ENCODE measurements at places on chromosomes 5 and 9. TPM values are rescaled to one million over a fixed set of nuclear protein-coding genes. Genes with fewer than 3 reads are reported as not detected.

- DNase-seq: no peak
These were observed 24.1 kb downstream of the TENT4A start for GRCh38 chr5:6737043-6737941.

DNA sequence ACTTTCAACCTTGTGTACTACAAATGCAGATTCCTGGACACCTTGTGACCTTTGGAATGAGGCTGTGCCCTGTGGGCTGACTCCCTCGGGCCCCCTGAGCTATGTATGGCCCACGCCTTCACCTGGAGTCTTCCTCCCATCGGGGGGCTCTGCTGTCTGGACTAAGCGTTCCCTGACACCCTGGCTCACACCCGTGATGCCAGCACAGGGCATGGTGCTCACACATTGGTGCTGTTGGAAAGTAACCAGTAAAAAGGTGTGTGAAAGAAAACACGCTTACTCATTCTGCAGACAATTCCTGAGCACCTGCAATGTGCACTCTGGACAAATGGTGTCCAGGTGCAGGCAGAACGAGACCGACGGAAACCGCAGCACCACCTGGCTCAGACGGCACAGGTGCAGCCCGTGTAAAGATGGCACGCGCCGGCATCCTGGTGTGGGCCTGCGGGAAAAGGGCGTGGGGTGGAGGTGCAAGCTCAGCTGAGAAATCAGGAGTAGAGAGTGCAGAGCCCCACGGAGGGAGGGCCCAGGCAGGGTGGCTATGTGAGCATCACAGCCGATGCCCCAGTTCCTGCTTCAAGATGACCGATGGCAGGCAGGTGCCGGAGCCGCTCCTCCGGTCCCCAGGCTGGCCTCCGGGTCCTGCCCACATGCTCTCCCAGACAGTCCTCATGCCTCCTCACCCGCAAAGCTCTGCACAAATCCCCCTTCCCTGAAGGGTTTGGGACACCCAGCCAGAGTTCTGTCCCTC is 11.0 kb downstream of the LPCAT1 start:
- DNase-seq: no peak

OLFML2A gene
- total RNA-seq: 63.6 TPM

CDX1 gene
- total RNA-seq: not detected

RNF208 gene
- 0.40 TPM for total RNA-seq

GRCh38 chr5:79653843-79654242 is 35.8 kb upstream of the CMYA5 start:
- no peak for DNase-seq

DNA sequence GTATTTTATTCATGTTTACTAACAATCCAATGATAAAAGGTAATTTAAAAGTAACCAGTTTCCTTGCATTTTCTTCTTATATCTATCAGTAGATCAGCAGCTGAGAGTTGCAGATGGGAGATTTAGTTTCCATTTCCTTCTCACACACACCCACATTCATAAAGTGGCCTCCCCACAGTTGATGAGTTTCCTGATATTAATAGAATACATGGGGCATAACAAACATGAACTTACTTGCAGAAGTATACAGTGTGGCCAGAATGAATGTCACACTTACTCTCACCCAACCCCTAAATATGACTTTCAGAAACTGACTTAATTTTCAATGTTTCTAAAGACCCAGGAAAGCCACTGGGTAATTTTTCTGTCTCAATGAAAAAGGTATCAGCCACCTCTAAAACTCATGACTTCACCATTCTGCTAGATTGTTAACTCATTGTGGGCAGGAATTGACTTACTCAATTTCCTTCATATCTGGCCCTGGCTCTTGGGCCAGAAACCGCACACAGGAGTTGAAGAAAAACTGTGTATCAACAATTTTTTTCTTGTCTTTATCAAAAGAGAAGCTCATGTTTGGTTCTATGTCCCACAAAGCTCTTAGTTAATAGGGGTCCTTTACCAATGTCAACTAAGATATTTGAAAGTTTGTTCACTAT is 63.5 kb upstream of the OSMR start:
- DNase-seq: no peak

C9orf50 gene
- not detected for total RNA-seq

GRCh38 chr5:112915831-112916230 is 6.2 kb downstream of the REEP5 start:
- no peak for DNase-seq

CEP78 gene
- total RNA-seq: 25.8 TPM

- DNase-seq: no peak
These were observed 244.3 kb upstream of the ZNF608 start for GRCh38 chr5:124990723-124991122.

GRCh38 chr9:36082931-36083330 is 46.2 kb downstream of the RECK start:
- DNase-seq: no peak

APBA1 gene
- 0.05 TPM for total RNA-seq

TRIM23 gene
- 13.9 TPM for total RNA-seq

DNA sequence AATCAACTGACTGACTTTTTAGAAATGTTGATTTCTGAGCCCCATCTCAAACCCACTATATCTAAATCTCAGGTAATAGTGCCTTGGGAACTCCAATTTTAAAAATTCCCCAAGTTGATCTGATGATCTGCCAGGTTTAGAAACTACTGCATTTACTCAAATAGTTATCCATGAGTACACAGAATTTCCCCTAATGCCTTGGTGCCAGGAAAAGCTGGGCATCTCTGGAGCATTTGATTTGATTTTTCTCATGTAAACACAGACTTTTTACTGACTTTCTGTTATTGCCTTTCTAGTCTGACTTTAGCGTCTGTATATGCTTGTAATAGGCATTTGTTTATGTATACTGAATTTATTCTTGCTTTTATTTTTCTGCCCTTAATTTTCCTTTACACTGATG is 35.8 kb downstream of the MTREX start:
- DNase-seq: no peak

OR13C4 gene
- total RNA-seq: not detected

- no peak for DNase-seq
These were observed 57.9 kb upstream of the ERBIN start for GRCh38 chr5:65868509-65868908.

DNA sequence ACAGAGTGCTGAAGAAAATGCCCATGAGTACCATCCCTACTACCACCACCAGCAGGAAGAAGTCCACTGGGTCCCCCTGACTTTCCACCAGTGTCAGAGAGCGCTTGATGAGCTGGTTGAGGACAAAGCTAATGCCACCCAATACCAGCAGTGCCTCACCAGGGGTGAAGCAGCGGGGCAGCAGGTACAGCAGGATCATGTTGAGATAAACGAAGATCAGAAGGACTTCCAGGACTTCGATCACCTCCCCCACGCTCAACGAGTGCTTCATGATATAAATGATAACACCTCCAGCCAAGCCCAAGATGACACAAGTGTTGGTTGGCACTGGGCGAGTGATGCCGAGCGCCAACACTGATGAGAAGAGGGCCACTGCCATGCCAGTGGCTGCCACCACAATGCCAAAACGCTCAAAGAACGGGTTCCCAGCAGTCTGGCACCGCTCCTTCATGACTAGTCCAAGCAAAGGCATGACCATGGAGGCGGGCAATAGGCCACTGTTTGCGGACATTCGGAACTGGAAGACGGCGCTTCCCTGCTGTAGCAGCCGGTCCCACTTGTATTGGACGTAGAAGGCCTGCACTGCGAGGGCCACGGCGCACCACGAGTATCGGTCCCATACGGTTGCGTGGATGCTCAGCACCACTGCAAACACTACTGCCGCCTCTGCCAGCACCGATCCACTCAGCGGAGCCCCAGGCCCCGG is 679 bp downstream of the DOLK start:
- DNase-seq: no peak

DNA sequence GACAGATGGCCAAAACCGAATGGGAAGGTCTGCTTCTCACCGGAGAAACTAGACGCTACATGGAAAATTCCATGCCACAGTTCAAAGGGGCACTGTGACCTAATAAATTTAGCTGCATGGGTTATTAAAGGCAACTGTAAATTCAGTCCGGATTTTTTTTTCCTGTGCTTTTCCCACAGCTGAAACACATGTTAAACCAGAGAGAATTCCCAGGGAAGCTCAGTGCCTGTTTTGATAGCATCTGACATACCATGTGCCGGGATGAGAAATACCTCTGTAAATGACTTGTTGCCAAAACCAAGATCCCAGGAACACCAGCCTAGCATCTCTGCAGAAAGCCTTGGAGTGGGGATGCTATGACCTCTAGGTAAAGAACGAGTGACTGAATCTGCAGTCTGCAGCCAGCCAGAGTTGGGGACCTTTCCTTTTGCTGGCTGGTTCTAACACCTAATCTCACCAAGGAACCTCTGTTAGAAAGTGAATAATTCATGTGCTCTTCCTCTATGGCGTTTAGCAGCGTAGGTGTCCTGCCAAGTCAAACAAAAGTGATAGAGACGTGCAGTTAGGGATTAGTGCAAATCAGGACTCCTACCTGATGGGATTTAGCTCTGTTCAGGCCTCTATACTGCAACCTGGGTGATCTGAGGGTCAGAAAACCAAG is 77.9 kb downstream of the SLIT3 start:
- no peak for DNase-seq

DNA sequence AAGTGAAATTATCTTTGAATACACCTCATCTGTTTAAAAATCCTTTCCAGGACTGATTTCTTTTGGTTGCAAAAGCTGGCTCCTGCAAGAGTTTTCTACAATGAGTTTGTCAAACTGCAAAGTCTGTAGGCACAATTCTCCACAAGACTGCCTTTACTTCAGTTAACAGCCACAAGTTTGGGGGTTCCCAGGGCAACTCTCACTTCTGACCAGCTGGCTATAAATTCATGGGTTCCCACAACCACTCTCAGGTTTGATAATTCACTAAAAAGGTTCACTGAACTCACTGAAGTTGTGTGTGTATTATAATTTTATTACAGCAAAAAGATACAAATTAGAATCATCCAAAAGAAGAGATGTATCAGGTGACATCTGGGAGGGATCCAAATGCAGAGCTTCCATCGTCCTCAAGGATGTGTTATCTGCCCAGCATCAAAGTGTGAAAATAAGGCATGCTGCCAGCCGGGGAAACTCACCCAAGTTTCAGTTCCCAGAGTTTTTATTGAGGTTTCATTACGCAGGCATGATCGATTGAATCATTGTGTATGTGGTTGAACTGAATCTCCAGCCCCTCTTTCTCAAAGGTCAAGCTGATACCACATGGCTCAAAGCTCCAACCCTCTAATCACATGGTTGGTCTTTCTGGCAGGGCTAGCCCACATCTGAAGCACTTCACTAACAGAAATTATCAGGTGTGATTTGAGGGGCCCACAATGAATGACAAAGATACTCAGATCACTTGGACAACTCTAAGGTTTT is 19.0 kb upstream of the PSIP1 start:
- DNase-seq: no peak

TUSC1 gene
- 13.7 TPM for total RNA-seq

DNA sequence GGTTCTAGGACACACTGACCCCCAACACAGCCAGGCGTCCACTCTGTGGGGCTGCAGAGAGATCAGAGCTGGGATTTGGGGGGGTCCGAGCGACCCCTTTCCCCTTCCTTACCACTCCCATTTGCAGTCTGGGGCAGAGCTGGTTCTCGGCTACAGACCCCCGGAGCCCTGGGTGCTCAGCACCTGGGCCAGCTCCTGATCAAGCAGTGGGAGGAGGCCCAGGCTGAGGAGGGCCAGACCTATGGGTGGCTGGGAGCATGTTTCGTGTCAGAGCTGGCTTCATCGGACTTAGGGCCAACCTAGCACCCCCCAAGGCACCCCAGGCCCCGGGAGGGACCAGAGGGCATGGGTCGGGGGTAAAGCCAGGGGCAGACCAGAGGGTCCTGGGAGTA is 7.6 kb downstream of the GRIN1 start:
- no peak for DNase-seq

- DNase-seq: no peak
These were observed 445.9 kb downstream of the NTRK2 start for GRCh38 chr9:85115473-85115872.

DNA sequence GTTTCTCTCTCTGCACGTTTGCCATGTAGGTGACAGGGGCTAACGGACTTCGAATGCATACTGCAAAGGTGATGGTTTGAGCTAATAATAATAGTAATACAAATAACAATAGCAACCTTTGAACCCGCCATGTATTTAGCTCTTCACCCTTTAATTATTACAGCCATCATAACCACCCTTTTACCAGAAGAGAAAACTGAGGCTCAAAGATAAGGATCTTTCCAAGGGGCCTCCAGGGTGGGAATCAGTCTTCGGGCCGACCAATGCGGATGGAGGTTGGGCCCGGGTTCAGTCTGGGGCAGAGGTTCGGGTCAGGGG is 494 bp downstream of the CDKN2AIPNL start:
- no peak for DNase-seq

PCDHGA2 gene
- 0.12 TPM for total RNA-seq

GHR gene
- total RNA-seq: 0.47 TPM

GRCh38 chr9:35522187-35522586 is 32.3 kb downstream of the RUSC2 start:
- no peak for DNase-seq

DNA sequence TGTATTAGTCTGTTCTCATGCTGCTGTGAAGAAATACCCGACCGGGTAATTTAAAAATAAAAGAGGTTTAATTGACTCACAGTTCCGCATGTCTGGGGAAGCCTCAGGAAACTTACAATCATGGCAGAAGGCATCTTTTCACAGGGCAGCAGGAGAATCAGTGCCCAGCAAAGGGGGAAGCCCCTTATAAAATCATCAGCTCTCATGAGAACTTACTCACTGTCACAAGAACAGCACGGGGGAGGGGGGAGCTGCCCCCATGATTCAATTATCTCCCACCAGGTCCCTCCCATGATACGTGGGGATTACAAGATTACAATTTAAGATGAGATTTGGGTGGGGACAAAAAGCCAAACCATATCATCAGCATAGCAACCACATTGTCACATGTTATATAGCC is 102.5 kb downstream of the GPBP1 start:
- no peak for DNase-seq

FOXD4L3 gene
- not detected for total RNA-seq

GRCh38 chr5:65086234-65086890 is 317.6 kb downstream of the CWC27 start:
- no peak for DNase-seq

Data from NCI-H460 (cell line).